ENCODE measurements at places on chromosomes 5 and 9.
A peak's percentile ranks its signal among the peaks of the same experiment; 100 is the strongest.

GRCh38 chr5:61746831-61747575 is 414.9 kb downstream of the ZSWIM6 start:
- DNase-seq = no peak

- peak; percentile 28 for DNase-seq
Measured at GRCh38 chr9:3848445-3849114, 322.8 kb upstream of the RFX3 start.

- DNase-seq = no peak
Measured at GRCh38 chr5:82425591-82425990, 147.4 kb upstream of the RPS23 start.

- no peak for DNase-seq
Measured at GRCh38 chr5:166551384-166551783, 1740.1 kb upstream of the WWC1 start.

- no peak for DNase-seq
Measured at GRCh38 chr9:98361645-98362044, 106.2 kb upstream of the TBC1D2 start.

GRCh38 chr5:107557051-107557658 is 113.6 kb downstream of the EFNA5 start:
- peak; percentile 92 for DNase-seq

GRCh38 chr9:94108584-94108983 is 24.3 kb downstream of the PTPDC1 start:
- peak; percentile 11 for DNase-seq

DNA sequence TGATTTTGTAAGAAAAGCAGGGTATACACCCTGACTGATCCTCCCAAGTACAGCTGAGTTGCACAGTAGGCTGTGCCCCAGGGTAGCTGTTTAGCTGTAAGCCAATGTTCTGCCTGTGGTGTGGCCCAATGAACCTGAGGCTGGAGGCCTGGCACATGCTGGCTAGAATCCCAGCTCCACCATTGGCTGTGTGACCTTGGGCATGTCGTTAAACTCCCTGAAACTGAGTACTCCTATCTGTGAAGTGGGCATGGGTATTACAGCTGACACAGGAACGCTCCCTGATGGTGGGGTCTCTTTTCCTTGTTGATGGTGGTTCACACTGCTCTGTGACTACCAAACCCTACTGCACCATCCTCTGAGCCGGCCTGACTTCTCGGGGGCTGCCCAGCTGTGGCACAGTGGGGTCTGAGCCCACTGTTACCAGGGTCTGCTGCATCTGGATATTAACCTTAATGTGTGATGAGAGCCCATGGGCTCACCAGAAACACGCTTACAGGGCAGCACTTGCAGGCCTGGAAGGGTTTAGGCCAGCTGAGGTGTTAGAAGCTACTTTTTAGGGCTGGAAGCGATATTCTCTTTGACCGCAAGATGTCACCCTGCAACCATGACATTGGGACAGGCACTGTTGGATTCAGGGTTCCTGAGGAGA is 7.0 kb upstream of the GADD45G start:
- peak; percentile 52 for DNase-seq

DNA sequence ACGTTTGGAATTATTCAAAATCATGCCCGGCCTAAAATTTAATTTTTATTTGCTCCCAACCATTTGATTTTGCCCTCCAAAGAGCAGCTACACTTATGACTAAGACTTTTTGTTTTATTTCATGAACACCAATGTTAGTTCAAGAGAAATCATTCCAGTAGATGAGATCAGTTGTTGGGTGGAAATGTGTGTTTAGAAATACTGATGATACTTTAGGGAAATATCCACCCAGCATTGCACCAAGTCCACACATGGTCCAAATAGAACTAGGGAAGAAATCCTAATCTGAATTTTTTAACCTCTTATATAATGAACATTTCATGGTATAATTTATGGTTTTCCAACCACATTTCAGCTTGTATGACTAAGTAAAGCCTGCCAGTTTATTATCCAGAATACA is 28.3 kb upstream of the GOLPH3 start:
- peak; percentile 7 for DNase-seq

- peak; percentile 77 for DNase-seq
Measured at GRCh38 chr5:150645070-150645700, 4.7 kb downstream of the SYNPO start.
